ENCODE measurements at places on chromosomes 5 and 9.

DNA sequence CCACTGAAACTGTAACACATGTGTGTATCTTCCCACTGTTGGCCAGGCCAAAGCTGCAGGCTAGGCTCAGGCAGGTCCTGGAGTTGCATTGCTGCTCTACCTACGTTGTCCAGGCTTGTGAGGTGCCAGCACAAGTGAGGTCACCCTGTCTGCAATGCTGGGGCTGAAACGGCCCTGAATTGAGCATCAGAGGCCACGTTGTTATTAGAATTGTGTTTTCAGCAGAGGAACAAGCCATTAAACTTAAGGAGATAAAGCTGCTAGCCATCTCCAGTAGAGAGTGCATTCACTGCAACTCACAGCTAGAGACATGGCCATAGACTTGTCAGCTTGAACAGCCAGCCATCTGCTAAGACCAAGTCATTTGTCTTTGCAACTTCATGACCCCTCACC, 191.8 kb downstream of the SEMA6A start:
- no peak for DNase-seq

- DNase-seq = no peak
Measured at GRCh38 chr9:85332487-85332886, 409.3 kb downstream of the AGTPBP1 start.

DNA sequence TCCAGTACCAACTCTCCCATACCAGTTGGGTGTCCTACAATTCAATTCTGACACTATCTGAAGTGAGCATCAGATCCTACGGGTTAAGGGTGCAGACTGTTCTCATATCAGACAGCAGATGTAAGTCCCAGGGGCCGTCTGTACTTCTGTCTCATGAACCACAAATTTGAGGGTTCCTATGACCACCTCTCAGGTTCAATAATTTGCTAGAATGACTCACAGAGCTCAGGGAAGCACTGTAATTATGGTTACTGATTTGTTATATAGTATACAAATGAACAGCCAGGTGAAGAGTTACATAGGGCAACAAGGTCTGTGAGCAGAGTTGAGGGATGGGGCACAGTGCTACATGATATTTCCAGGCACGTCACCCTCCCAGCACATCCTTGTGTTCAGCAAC, 499.1 kb downstream of the DMAC1 start:
- DNase-seq = no peak

DNA sequence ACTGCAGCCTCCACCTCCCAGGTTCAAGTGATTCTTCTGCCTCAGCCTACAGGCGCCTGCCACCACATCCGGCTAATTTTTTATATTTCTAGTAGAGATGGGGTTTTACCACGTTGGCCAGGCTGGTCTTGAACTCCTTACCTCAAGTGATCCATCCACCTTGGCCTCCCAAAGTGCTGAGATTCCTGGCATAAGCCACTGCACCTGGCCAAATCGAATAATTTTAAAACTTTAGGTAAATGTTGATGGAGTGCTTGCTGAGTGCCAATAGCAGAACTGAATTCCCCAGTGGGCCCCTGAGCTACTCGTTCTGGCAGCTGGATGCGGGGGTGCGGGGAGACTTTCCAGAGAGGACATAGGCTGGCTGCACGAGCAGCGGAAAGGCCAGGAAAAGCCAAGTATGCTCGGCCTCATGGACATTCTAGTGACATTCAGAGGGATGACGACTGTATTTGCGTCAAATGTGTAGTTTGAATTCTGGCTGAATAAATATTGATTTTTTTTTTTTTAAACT, 16.8 kb downstream of the TRAF2 start:
- DNase-seq = no peak

DNA sequence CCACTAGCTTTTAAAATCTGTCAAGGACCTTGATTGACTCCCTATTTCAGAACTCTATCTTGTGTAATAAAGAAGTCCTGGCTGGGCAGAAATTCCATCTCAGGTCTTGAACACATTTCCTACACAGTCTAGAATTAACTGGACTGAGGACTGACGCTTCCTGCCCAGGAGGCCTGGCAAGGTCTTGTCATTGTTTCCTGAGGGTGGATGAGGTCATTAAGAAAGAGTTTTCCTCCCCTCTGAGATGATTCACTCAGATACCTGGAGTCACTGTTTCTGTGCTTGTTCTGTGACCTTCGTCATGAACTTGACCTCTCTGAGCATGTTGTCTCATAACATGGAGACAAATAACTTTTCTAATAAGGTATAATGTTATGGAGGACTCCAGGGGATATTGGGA, 10.0 kb downstream of the MTAP start:
- no peak for DNase-seq

- DNase-seq = no peak
Measured at GRCh38 chr9:68950188-68950587, 63.7 kb downstream of the PRKACG start.

- DNase-seq = no peak
Measured at GRCh38 chr9:84731696-84732095, 62.2 kb downstream of the NTRK2 start.

- DNase-seq = no peak
Measured at GRCh38 chr5:131423056-131423455, 159.2 kb downstream of the CDC42SE2 start.

- peak; percentile 79 for DNase-seq
Measured at GRCh38 chr9:131658377-131659129, 81.3 kb downstream of the RAPGEF1 start.

DNA sequence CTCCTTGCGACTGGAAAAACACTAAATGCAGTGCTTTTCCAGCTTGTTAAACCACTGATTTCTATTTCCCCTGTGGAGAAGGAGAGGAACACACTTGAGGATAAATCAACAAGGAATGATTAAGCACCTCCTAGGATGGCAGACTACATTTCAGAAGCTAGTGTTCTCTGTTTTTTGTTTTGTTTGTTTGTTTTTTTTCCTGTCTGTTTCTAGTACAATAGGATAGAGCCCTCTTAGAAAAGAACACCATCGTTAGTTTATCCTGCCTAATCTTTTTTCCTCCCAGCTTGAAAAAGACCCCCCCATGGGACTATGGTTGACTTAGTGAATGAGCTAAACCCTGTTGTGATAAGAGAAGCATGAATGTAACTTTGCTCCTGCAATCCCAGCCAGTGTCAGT, 3.9 kb upstream of the TAL2 start:
- no peak for DNase-seq

DNA sequence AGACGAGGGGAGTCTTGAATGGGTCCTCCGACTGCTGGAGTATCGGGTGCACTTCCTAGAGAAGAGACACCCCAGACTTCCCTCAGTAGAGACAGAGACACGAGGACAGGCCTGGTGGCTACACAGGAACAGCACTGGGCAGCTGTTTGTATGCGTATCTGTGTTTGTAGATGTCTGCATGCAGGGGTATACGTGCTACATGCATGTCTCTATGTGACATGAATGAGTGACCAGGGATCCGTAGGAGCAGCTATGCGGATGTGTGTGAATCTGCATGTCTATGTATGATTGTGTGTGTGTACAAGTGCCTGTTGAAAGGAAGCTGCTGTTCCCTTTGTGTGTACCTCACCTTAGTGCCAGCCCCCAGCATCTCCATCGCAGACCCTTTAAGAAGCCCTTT, 31.2 kb downstream of the CNTFR start:
- no peak for DNase-seq

GRCh38 chr5:32082701-32083100, 91.4 kb downstream of the GOLPH3 start:
- no peak for DNase-seq

GRCh38 chr5:126188804-126189203, 234.4 kb upstream of the GRAMD2B start:
- no peak for DNase-seq

DNA sequence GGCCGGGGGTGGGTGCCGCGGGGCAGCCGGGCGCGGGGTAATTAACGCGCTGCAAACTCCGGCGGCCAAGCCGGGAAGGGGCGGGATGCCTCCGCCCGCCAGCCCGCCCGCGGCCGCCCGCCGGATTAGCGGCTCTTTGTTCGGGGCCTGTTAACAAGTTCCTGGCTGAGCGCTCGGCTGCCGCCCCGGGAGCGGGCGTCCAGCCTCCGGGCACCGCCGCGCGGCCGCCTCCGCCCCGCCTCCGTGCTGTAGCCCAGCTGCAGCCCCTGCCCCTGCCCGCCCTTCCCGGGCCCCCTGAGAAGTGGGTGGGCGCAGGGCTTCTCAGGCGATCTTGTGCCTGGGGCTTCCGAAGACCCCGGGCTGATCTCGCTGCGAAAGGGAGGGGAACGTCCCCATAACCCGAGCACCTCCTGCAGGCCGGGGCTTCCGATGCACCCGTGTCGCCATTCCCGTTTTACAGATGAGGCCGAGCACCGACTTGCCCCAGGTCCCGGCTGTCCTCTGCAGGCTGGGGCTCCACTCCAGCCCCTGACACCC, 7.5 kb downstream of the UNC5A start:
- DNase-seq = no peak

DNA sequence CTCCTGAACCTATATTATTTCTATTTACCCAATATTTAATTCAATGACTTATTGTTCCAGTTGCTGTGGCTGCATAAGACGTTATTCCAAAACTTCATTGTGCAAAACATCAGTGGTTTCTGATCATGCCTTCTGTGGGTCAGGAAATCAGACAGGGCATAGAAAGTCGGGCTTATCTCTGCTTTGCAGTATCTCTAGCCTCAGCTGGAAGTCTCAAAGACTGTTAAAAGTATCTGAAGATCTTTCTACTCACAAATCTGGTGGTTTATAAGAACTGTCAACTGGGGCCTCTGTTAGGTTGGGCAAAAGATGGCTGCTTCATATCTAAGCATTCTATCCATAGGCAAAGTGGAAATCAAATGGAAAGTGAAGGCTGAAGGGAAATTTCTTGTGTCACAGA, 687.7 kb upstream of the ARRDC3 start:
- no peak for DNase-seq

DNA sequence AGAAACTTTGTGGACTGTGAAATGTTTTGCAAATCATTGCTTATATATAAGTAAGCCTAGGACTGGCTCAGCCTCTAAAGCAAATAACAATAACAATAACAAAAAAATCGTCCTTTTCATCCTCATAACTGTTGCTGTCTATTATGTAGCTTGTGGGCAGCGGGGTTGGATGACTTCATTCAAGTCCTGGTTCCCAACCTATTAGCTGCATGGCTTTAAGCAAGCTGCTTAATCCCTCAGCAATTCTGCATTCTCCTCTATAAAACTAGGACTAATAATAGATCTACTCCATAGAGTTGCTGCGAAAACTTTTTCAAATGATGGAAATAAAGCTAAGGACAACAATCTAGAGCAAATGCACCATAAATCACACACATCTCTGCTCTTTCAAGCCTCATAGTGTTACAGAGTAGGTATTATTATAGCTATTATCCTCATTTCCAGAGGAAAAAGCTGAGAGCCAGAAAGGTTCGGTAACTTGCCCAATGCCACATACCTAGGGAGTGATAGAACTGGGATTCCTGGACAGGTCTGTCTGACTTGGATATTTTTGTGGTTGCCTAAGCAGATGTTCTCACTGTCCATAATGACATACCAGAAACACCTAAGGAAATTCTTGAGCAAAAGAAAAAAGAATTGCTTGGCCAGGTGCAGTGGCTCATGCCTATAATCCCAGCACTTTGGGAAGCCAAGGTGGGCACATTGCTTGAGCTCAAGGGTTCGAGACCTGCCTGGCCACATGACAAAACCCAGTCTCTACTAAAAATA, 98.8 kb upstream of the ADRA1B start:
- DNase-seq = no peak

DNA sequence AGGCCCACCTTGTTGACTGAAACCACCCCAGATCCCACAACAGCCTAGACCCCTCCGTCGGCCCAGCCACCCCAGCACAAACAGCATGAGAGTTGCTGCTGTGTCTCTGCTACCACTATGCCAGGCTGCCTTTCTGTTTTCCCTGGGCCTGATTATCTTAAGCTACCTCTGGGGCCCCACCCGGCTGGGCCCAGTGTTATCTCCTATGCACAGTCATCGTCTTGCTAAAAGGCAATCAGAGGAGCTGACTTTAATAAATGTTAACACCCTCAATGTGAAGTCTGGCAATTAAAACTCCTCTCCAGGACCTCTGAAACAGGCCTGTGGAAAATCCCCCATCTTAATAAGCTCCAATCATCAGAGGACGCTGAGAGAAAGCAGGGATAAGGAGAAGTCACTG, 144.9 kb downstream of the FAM114A2 start:
- no peak for DNase-seq

GRCh38 chr9:136824496-136825225, 16.9 kb downstream of the RABL6 start:
- DNase-seq = no peak

DNA sequence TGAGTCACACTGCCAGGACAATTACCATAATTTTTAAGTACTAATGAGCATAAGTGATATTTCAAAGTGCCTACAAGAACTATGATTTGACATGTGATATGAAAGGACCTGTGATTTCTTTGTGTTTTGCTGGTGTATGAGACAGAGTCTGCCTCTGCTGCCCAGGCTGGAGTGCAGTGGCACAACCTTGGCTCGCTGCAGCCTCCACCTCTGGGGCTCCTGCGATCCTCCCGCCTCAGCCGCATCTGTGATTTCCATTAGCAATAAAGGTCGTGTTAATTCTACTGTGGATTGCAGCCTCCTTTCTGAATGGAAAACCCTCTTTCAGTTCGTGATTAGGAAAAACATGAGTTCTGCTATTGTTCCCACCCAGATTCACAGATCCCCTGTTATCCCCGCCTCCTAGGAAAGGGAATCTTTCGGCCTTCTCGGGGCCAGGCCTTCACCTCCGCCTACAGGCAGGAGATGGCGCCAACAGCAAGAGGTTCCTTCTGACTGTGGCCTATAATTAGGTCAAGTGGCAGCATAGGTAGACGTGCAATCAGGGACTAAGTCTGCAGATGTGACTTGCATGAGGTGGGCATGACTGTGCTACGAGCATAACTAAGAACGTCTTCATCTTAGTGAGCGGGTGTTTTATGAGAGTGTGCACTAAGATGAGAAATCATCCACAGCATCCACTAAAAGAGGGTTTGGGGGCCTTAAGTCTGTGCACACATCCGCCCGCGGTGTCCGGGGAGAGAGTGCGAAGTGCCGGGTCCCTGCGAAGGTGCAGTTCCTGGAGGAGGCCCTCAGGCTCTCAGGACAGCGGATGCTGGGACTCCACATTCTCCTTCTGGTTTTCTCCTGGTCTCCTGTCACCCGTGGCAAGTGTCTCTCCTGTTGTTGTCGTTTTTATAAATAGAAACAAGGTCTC, 23.1 kb downstream of the TRIM7 start:
- no peak for DNase-seq

GRCh38 chr9:106111039-106111730, 416.8 kb downstream of the TMEM38B start:
- DNase-seq = no peak

DNA sequence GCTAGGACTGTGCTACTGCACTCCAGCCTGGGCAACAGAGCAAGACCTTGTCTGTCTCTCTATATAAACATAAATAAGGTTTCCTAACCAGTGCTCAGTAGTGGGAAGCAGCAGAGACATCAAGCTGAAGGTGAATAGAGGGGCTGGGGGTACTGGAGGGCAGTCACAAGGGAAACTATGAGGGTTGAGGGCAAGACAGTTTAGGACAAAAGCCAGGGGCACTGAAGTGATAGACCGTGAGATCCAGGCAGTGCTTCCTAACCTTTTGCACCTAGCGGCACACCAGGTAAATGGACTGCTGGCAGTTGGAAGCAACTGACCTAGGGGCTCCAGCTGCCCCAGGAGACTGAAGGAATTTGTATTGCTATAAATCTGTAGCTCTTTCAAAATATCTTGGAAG, 178.4 kb downstream of the PJA2 start:
- no peak for DNase-seq
